Upper lobe of right lung (tissue), 1 donor: ENCODE measurements at places on chromosomes 1 and 21. TPM values are rescaled to one million over a fixed set of nuclear protein-coding genes. Genes with fewer than 3 reads are reported as not detected.

The RNF2 gene
- 15.9 TPM for total RNA-seq

The NSUN4 gene
- total RNA-seq = 27.7 TPM

The CFAP74 gene
- total RNA-seq = 0.35 TPM

The FCGR3A gene
- total RNA-seq = 112 TPM

The SEMA4A gene
- total RNA-seq = 30.7 TPM
